ENCODE measurements at places on chromosomes 7 and 10.
A peak's percentile ranks its signal among the peaks of the same experiment; 100 is the strongest.

- DNase-seq, result no peak
Observed at GRCh38 chr10:11178606-11179515, 161.2 kb downstream of the CELF2 start.

GRCh38 chr7:108771853-108772252, 202.2 kb downstream of the DNAJB9 start:
- no peak for DNase-seq

- DNase-seq, result peak; percentile 78
Observed at GRCh38 chr10:61836888-61837754, 64.4 kb upstream of the ARID5B start.

- no peak for DNase-seq
Observed at GRCh38 chr10:114261076-114261475, 22.0 kb downstream of the VWA2 start.

DNA sequence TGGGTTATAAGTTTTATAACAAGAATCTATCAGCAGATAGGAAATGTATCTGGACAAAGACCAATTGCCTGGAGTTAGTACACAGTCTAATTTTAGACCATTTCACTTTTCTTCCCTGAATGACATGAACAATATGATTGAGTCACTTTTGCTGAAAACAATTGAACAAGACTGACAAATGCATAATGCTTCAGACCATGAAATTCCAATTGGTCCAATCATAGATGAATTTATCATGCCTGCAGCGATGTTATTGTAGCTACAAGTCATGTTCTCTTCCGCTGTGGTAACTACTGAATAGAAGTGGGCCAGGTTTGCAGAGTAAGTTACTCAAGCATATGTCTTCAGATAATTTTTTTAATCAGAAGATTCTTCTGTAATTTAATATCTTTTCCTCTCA, 73.4 kb downstream of the VSTM2A start:
- DNase-seq, result no peak

DNA sequence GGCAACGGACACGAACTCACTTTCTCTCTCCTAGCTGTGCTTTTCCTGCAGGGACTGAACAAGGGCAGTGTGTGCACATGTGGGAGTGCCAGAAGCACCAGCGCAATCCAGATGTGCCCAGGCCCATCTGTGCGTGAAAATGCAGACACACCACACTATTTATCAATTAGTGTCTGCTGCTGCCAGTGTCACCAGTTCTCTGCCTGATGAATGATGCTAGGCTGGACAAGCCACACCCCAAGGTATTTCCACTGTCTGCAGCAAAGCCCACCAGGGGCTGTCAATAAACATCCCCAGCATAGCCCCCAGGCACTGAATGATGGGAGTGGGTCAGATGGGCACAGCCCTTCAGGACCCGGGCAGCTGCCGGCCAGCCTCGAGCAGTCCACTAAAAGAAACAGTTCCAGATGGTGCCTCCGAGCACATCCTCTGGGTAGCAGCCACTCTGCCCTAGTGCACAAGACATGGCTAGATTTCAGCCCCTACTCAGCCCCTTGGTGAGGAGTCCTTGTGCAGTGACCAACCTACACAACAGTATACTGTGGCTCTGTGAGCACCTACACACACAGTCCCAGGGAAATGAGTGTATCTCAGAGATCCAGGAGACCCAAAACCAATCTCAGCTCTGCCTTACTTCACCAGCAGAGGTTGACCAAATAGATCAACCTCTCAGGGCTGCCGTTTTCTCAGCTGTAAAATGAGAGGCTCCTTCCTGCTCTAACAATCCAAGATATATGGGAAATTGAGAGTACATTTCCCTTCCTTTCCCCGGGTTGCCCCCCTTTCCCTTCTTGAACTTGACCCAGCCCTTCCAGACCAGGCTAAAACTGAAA, 314.7 kb downstream of the PLXNA4 start:
- DNase-seq, result no peak

DNA sequence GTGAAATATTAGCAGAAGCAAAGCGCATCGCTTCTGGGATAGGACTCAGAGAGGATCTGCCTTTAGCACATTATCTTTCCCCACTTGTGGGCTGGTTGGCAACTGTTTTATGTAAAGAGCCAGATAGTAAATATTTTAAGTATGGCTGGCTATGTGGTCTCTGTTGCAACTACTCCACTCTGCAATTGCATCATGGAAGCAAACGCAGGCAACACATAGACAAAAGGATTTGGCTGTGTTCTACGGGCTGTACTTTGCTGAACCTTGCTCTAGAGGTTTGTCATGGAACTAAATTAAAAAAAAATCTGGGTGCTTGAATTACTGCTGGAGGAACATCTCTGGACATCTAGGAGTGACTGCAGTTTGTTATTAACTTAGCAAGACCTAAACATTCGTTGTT, 307.8 kb upstream of the TPK1 start:
- DNase-seq, result no peak

- no peak for DNase-seq
Observed at GRCh38 chr7:16350634-16351033, 70.7 kb downstream of the CRPPA start.

- peak; percentile 60 for DNase-seq
Observed at GRCh38 chr10:61761825-61762217, 99.1 kb downstream of the CABCOCO1 start.
